Tibial artery (tissue), 4 donors: ENCODE measurements at places on chromosomes 6 and 20.

DNA sequence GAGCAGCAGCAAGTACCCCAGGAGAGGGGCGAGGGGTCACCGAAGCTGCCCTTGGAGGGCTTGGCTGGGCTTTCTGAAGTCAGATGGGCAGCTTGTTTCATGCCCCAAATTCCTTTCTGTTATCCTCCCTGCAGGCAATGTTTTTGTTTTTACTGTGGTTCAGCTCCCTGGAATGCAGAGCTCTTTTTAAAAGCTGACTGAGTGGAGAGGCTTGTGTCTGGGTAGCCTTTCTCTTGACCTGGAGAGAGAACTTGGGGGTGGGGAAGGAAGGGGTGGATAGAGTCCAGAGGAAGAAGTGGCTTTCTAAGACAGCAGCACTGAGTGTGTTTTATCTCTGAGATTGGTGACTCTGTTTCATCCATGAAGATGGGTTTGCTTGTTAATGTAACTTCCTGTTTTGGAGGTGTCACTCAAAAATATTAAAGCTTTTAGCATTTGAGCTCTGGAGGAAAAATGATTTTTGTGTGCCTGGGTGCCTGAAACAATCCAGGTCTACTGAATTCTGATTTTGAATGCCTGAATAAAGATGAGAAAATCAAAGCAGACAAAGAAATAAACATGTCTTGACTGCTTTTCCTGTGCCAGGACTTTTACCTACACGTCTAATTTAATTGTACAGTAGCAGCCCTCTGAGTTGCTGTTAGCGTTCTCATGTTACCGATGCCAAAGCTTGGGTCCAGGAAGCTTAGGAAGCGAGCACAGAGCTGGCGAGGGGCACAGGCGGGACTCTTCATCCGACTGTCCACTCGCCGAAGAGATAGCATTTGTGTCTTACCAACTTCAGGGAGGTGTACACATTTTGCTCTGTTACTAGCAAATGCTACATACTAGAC, 78.2 kb upstream of the EEF1E1 start:
- no peak for DNase-seq

GRCh38 chr6:139153855-139154254, 19.0 kb downstream of the HECA start:
- no peak for DNase-seq

DNA sequence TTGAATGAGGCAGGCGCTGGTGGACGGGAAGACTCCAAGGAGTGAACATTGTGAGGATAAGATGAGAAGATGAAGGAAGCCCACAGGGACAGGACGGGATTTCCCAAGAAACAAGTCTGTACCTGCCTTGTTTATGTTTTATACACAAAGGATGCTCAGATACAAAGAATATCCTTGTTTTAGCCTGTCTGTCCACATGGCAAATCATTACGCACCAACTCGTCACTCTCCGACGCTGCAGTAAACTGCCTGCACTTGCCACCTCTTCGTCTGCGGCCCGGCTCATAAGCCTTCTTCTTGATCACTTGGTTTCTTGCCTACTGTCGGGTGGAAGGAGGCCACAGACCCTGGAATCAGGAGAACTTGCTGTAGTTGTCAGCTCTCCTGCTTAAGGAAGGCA, 85.4 kb downstream of the CD83 start:
- no peak for DNase-seq

GRCh38 chr6:147507162-147508041, 1.1 kb upstream of the SAMD5 start:
- DNase-seq, result no peak

DNA sequence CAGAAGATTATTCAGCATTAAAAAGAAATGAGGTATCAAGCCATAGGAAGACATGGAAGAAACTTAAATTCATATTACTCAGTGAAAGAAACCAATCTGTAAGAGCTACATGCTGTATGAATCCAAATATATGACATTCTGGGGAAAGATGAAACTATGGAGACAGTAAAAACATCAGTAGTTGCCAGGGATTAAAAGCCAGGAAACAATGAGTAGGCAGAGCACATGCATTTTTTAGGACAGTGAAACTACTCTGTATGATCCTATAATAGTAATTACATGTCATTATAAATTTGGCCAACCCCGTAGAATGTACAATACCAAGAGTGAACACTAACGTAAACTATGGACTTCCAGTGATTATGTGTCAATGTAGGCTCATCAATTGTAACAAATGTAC, 92.8 kb upstream of the RNF217 start:
- DNase-seq, result no peak

DNA sequence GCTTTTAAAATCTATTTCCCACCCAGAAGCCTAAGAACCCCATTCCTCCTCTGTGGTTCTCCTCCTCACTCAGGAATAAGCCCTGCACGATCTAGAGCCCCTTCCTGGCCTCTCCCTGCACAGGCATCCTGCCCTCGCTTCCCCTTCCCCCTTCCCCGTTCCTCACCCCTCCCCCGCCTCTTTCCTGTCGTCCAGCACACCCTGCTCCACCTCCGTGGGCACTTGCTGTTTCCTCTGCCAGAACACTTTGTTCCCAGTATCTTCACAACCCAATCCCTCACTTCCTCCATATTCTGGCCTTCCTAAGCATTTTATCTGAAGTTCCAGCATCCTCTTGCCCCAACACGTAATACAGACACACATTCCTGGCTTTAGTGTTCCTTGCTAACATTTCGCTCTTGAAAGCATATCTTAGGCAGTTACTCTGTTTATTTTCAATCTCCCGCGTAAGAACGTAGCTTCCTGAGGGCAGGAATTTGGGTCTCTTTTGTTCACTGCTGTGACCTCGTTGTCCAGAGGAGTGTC, 20.2 kb upstream of the SLC22A2 start:
- no peak for DNase-seq

DNA sequence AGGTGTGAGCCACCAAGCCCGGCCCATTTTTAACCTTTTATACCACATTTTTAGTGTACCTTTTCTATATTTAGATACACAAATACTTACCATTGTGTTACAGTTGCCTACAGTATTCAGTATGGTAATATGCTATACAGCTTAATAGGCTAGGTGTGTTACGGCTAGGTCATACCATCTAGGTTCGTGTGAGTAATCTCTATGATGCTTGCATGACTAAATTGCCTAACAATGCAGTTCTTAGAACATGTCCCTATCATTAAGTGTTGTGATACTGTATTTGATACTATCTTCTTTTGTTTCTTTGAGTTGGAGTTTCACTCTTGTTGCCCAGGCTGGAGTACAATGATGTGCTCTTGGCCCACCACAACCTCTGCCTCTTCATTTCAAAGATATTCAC, 387.7 kb upstream of the SASH1 start:
- no peak for DNase-seq

GRCh38 chr6:33273924-33274902, 2.3 kb downstream of the RPS18 start:
- no peak for DNase-seq

DNA sequence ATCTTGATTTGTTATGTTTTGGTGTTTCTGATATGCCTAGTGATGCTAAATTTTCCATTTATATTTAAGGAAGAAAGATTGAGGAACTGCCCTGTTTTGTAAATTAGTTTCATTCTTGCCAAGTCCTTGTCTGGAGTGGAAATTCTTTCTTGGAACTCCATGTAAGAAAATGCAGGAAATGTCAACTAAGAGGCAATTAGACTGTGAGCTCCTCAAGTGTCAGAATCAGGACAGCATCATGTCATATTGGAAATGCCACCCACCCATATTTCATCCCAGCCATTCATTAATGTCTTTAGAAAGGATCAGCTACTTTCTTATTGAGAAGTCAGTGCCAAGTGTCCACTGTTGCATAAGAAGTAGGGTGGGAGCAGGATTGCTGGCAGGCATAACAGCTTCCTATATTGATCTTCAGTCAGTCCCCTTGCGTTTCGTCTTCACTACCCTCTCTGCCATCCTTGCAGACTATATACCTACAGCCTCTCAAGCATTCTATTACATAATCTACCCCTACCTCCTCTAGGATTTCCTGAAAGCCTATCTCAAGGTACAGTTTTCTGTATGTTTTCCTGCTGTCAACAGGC, 42.4 kb downstream of the HAO1 start:
- DNase-seq, result no peak

DNA sequence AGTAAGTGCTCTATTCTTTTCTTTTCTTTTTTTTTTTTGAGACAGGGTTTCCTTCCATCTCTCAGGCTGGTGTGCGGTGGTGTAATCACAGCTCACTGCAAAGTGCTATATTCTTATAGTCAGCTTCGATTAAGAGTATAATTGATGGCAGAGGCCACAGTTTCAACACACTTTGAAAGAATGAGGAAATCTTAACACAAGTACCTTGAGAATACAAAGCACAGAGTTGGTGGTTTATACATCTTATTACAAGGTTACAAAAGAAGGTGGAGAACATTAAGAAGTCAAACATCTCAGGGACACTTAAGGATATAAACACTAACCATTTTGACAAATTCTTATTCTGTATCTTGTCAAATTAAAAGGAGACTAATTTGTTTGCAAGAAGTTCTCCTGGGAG, 180.5 kb downstream of the SOD2 start:
- DNase-seq, result no peak

- no peak for DNase-seq
These were observed 15.5 kb downstream of the NOL4L start for GRCh38 chr20:32569380-32570305.

- no peak for DNase-seq
These were observed 330.2 kb upstream of the SULF2 start for GRCh38 chr20:48115502-48115901.
